NCI-H187 treated with DMSO at 0.1 percent for 48 hours (cell line): ENCODE measurements at places on chromosomes 11 and 22.

- no peak for DNase-seq
These were observed 1.8 kb downstream of the MTMR2 start for GRCh38 chr11:95922099-95922498.

DNA sequence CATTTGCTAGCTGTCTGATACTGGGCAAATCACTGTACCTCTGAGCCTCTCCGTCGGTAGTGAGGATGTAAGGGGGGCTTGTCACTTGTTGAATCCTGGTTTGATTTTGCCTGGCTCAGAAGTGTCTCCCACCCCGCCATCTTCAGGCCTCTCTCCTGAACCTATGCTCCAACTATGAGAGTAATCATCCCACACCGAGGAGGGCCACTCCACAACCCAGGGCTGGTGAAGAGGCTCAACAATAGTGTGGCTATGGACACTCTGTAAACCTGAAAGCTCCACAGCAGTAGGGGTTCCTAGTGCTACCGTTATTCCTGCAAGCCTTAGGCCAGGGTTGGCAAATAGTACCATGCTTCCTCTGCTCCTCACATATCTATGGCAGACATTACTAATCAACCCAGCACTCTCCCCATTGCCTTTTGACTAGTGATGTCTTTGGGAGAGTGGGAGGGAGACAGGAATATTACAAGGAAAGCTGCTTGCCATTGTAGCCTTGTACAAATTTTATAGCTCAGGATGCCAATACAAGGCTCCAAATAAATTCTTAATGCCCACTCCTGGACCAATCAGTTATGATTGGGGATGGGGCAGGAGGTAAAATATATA lies 134.0 kb upstream of the TEAD1 start:
- DNase-seq: no peak

GRCh38 chr11:59416613-59417012 lies 9.6 kb downstream of the OR5A2 start:
- no peak for DNase-seq

GRCh38 chr11:35501776-35502175 lies 23.6 kb downstream of the PAMR1 start:
- no peak for DNase-seq

- no peak for DNase-seq
These were observed 699.1 kb downstream of the FAM181B start for GRCh38 chr11:82034527-82034926.

DNA sequence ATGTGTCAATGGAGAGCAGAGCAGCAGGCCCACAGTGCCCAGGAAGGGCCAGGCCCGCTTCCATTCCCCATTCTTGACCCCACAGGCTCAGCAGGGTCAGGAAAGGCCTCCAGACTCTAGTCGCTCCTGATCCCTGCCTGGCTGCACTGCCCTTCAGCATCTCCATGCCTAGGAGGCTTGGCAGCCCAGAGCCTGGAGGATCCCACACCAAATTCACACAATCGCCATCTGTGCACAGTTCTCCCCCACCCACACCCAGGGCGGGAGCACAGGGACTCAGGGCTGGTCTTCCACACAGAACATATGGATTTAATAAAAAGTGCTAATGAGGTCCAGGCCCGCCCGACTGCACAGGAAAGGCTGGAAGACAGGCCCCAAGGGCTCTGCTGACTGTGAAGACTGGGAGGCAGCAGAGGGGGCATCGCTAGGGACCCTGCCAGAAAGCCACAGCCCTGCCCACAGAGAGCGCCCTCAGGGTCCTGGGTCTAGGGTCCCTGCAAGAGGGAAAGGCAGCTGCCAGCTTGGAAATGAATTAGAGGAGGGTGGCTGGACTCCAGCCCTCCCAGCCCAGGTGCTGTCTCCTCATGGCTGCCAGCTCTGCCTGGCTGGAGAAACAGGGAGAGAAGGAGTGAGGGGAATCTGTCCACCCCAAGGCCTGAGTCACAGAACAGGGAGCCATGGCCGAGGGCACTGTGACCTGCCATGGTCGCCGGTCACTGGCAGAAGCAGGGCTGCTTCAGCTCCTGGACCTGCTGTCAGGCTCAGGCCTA lies 39.7 kb downstream of the DKK3 start:
- DNase-seq: no peak

DNA sequence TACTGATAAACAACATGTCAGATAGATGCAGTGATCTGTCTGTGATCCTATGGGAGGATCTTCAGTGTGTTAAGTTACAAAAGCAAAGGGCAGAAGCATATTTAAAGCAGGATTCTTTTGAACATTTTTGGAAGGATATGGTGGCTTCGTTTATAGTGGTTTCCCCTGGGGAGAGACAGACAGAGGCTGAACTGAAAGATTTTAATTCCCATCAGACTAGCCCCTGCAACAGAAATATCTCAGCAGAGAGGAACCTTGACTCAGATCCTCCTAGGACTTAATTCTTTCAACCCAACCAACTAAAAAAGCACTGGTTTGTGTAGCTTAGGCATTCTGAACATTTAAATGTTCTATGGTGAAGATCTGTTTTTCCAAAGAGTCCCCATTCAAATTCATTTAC lies 5.7 kb downstream of the CLTCL1 start:
- no peak for DNase-seq

DNA sequence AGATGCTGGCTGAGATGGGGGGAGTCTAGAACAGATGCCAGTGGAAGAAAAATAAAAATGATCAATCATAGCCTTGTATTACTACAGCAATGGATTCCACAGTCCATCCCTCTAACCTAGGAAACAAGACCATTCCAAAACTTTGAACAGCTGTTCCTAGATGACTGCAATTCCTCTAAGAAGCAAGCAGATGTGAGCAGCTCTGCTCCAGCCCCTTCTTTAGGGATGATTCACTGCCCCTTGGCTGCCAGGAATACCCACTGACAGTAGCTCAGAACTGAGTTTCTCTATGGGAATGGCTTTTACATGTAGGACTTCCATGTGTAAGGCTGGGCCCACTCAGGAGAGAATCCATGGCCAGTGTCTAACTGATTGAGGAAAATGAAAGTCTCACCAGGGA lies 943.9 kb downstream of the OPCML start:
- no peak for DNase-seq

DNA sequence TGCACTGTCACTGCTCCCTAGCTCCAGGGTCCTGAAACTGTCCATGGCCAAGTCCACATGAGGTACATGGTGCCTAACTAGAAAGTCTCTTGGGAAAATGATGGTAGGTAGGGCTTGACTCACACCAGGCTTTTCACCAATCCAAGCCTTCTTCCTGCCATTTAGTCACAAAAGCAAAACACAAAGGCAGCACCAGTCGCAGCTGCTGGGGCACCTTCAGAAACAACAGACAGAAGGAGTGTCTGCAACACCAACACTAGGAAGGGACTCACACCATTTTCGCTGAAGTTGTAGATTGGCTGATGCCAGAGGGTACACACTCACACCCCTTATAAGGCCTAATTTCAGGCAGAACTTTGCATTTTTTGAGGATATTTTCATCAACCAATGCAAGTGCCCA lies 55.7 kb downstream of the SYTL2 start:
- no peak for DNase-seq

GRCh38 chr11:115712296-115712695 lies 208.1 kb upstream of the CADM1 start:
- no peak for DNase-seq

DNA sequence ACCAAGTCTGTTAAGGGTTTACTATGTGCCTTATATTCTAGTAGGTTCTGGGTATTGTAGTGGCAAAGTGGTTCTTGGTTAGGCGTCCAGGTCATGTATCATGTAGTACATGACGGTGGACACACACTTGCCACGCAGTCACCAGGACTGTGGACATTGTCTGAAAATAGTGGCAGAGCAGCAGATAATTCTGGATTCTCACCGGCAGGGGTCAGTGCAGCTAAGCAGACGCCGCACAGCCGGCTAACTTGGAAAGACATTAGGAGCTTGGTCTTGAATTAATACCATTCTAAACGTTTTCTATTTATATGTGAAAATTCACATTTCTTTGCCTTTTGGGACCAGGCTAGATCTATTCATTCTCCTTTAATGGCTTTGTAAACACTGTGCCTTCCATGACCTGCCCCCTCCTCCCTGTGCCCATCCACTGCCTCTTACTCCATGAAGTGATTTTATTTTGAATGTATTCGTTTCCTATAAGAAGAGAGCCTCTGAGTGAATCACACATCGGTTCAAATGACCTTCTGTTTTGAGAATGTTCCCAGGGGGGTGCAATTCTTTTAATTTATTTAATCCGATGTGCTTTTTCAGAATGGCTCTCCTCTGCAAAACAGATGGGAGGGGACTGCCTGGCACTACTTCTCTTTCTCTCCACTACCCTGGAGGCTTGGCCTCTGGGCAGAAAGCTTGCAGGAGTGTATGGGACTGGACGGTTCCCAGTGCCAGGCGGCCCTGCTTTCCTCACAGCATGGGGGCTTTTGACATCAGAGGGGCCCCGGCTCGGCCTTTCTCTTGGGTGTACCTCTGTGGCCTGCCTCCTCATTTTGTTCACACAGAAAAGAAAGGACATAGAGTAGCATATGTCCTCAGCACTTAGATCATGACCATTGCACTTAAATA lies 378.0 kb downstream of the NTM start:
- no peak for DNase-seq

- DNase-seq: no peak
These were observed 55.9 kb downstream of the KCNC1 start for GRCh38 chr11:17790453-17790852.

DNA sequence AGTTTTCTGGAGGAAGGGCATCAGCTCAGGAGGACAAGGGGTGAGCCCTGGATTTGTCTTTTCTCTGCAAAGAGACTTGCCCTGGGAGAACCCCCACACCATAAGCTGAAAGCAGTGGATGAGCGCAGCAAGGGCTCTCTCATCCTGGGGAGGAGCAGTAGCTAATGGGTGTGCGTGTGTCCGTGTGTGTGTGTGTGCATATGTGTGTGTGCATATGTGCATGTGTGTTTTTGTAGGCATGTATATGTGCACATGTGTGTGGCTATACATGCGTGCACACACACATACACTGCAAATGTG lies 45.3 kb downstream of the SMIM38 start:
- DNase-seq: no peak

DNA sequence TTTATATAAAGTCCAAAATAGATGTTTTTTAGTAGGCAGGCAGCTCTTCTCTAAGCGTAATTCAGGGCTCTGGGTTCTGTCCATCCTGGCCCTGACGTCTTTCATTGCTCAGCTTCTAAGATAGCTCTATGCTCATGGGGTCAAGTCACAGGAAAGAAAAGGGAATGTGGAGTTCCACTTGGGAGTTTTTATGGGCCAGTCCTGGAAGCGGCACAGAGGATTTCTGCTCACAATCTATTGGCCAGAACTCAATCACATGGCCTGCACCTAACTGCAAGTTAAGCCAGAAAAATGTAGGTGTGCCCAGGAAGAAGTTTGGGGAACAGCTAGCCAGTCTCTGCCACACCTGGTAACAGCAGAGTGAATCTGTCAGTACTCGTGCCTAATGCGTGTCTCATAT lies 7.4 kb upstream of the ZBTB16 start:
- DNase-seq: no peak

DNA sequence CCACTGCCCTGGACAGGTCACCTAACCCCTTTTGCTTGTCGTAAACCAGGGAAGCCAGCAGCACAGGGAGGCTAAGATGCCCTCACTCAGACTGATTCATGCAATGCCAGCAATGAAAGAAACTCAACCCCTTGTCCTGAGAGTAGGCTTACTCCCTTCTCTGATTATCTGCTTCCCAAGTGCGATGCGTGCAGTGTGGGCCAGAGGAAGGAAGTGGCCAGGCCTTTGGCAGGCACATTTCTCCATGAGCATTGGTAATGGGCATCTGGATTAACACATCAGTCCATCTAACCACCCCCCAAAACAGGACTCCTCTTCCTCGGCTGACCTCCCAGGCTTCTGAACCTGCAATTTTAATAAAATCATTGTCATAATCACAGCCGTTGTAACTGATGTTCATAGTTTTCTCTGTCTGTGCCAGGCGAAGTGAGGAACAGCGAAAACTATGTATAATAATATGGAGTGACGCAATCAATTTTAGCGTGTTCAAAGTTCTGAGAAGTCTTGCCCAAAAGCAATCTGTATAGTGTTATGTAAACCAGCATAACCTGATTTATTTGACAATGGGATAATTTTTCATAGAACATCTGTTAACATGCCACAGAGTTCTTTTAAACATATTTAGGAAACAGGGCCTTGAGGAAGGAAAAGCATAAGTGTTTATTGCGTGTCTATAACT lies 33.9 kb downstream of the TST start:
- no peak for DNase-seq

DNA sequence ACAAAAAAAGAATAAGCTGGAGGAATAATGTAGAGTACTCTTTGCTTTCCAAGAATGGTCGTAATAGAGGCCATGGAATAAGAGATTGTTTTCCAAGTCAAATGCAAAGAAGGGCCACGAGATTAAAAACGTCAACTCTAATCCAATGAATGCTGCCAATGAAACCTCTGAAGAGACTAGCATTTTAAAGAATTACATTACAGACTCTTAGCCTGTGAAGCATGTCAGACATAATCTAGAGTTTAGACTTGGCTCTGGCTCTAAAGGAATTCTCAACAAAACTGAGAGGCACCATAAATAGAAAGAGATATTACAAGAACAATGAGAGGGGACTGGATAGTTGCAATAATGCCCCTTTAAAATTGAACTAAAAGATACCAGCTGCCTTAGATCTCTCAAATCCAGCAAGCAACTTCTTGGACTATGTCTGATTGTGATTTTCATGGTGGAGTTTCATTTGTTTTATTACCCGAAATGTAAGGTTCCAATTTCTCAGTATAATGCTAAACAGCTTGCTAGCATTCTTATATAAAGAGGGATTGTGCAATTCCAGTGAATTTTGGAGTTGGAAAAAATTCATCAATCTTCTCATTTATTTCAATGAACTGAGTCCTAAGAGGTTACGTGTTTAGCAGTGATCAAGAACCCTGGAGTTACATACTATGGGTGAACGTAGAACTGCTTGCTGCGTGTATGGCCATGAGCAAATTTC lies 5.6 kb downstream of the ETS1 start:
- DNase-seq: no peak

DNA sequence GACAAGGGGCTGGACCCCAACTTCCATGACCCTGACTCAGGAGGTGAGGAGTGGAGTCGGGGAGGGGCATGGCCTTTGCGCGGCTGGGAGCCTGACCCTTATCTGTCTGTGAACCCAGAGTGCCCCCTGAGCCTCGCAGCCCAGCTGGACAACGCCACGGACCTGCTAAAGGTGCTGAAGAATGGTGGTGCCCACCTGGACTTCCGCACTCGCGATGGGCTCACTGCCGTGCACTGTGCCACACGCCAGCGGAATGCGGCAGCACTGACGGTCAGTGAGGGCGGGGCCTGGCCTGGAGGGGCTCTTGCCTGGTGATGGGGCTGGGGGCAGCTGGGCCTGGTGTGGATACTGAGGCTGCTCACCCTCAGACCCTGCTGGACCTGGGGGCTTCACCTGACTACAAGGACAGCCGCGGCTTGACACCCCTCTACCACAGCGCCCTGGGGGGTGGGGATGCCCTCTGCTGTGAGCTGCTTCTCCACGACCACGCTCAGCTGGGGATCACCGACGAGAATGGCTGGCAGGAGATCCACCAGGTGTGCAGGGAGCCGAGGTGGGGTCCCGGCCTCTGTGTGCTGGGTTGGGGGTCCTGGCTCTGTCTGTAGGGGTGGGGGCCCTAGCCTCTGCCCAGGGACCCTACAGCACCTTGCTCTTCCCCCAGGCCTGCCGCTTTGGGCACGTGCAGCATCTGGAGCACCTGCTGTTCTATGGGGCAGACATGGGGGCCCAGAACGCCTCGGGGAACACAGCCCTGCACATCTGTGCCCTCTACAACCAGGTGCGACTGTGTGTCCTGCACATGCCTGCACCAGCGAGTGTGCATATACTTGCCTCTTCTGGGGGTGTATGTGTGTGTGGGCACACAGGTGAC lies 6.3 kb downstream of the SHANK3 start:
- DNase-seq: no peak
